ENCODE measurements at places on chromosomes 13 and 19.

DNA sequence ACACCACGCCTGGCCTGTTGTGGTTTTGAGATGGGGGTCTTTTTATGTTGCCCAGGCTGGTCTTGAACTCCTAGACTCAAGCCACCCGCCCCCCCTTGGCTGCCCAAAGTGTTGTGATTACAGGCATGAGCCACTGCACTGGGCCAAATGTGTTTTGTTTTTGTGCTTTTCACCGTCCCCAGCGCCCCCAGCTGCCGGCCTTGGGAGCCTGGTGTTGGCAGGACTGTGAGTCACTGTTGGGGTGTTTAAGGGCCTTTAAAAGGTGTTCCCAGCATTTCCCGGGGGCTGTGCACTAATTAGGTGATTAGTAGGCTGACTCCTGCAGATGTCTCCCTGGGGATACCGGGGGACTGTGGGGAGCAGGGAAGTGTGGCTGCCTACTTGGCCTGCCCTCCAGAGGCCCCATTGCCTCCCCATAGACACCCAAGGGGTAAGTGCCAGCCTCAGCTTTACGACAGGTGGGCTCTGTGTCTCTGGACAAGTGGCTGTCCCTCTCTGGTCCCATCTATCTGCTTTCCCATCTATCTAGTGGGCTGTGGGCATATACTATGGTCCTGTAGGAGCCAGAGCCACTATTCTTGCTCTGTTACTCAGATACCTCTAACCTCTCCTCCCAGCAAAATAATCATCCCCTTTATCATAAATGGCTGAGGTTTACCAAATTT is 11.8 kb upstream of the TLE5 start:
- DNase-seq, result no peak

DNA sequence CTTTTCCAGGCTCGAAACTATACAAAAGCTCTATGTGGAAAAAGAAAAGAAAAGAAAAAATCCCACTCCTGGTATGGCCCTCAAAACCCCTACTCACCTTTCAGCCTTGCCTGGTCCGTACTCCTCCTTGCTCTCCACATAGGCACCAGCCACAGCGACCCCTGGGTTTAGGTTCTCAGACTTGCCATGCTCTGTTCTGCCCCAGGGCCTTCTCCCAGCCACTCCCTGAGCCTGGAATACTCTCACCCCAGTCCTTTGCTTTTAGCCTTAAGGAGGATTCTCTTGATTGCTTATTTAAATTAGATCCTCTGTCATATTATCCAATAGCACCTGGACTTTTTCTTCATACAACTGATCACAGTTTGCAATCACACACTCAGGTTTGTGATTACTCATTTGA is 522.5 kb downstream of the DIAPH3 start:
- no peak for DNase-seq

GRCh38 chr13:113121183-113121927 is 1.2 kb upstream of the F10 start:
- DNase-seq, result no peak

- DNase-seq, result no peak
Measured at GRCh38 chr13:36369268-36370107, 23.3 kb upstream of the SPART start.

DNA sequence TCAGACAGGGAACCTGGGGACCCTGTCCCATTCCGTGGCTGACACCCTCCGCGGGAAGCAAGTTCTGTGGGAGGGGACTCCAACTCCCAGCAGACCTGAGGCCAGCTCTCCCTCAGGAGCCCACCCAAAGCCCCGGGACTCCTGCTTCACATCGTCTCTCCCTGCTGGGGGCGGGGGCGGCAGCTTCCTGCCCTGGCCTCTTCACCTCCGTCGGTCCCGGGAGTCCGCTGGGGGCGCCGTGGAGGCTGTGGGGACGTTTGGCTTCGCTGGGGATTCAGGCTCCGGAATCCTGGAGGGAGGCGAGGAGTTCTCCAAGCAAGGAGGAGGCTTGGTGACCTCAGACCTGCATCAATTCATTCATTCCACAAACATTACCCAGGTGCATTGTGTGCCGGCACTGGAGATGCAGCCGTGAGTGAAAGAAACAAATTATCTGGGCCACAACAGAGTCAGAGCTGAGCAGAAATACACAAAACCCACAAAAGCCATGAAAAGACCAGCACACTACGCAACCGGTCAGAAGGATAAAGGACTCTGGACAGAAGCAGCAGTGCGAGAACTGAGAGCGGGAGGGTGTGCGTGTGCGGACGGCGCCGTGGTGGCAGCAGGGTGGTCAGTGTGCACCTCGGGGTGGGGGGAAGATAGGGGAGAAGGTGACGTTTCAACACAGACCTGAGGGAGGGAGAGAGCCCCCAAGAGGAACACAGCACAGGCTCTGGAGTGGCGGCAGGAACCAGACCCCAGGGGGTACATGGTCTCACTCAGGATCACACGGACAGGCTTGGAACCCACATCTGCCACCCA is 19.0 kb downstream of the EPS8L1 start:
- DNase-seq, result no peak

- no peak for DNase-seq
Measured at GRCh38 chr19:56838909-56839651, 1.4 kb downstream of the PEG3 start.

GRCh38 chr19:40862785-40863184 is 12.5 kb upstream of the CYP2A6 start:
- no peak for DNase-seq

DNA sequence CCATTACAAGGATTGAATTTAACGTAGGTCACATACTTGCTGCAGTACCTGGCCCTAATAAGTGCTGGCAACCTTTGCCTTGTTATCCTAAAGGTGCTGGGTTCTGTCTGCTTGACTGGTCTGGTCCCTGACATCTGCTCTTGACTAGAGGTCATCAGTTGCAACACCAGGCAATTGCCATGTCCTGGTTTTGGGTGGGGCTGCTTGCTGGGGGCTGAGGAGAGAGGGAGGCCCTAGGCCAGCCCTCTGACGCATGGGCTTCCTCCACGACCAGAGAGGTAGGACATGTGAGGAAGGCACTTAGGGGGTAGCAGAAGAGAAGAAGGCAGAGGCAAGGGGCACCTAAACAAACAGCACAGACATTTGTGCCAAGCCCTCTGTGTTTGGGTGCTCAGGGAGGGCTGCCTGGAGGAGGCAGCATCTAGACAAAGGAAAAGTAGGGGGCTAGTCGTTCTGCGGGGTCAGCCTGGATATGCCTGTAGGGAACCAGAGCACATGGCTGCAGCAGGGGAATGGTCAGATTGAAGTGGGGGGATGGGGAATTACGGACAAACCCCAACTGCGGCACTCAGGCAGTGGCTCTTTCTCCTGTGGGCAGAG is 21.7 kb downstream of the VSTM2B start:
- no peak for DNase-seq

All from immature natural killer cell (primary cell).